Large intestine (tissue), 12 donors: ENCODE measurements at places on chromosomes 7 and 10.

DNA sequence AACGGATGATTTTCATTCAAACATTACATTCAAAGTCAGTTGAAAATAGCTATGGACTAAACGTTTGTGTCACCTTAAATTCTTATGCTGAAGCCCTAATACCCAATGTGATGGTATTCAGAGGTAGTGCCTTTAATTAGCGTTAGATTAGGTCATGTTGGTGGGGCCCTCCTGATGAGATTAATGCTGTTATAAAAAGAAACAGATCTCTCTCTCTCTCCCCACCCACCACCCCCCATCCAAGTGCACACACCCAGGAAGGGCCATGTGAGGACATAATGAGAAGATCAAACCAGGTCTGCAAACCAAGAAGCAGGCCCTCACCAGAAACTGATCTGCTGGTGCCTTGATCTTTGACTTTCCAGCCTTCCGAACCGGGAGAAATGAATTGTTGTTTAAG, 44.2 kb downstream of the ZNF438 start:
- no peak overlapping the region for H3K27ac ChIP-seq
- H3K4me3 ChIP-seq = no peak overlapping the region
- H3K4me1 ChIP-seq = no peaks in the 10 kb centered on the region
- H3K36me3 ChIP-seq = no peaks in the 10 kb centered on the region
- no peaks in the 10 kb centered on the region for H3K27me3 ChIP-seq
- DNase-seq = no peak

DNA sequence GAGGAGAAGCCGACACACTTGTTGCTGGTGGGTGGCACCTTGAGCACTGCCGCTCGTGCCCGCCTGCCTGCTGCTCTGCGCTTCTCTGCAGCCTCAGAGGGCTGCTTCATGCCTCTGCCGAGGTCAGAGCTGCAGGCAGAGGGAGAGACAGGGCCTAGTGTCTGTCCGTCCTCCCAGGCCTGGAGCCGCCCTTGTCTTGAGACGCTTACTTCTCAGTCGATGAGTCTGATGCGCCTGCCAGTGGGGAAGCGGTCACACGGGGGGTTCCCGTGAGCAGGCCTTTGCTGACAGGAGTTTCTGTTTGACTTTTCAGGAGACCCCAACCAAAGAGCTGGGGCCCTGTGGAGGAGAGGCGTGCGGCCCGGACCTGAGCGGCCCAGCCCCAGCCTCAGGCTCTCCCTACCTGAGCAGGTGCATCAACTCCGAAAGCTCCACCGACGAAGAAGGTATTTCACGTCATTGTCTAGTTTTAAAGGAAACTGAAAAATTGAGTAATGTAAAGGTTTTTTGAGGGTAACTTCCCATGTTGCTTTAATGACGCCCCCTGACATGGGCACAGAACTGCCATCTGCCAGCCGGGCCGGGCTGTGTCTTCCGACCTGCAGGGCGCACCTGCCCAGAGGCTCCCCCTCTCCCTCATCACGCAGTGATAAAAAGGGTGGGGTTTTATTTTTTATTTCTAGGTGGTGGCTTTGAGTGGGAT, 7.8 kb upstream of the BHLHA15 start:
- H3K27ac ChIP-seq = no peak overlapping the region
- DNase-seq = no peak
- no peak overlapping the region for H3K4me3 ChIP-seq
- H3K36me3 ChIP-seq = peaks cover 38% of the 10 kb centered on the region

GRCh38 chr7:98133621-98134303, 27.1 kb downstream of the LMTK2 start:
- no peaks in the 10 kb centered on the region for H3K27me3 ChIP-seq
- H3K36me3 ChIP-seq = peaks cover 12% of the 10 kb centered on the region
- DNase-seq = peak; percentile 85
- H3K27ac ChIP-seq = peak overlapping the region; percentile 90

- H3K27ac ChIP-seq = peak overlapping the region; percentile 38
- no peaks in the 10 kb centered on the region for H3K27me3 ChIP-seq
- H3K4me3 ChIP-seq = no peak overlapping the region
- H3K36me3 ChIP-seq = no peaks in the 10 kb centered on the region
- H3K4me1 ChIP-seq = no peaks in the 10 kb centered on the region
These were observed 329.3 kb downstream of the ELMO1 start for GRCh38 chr7:37119296-37119860.

- no peak overlapping the region for H3K4me3 ChIP-seq
- peaks cover 3% of the 10 kb centered on the region for H3K27me3 ChIP-seq
- H3K36me3 ChIP-seq = no peaks in the 10 kb centered on the region
- peak; percentile 71 for DNase-seq
These were observed 24.2 kb downstream of the CRTAC1 start for GRCh38 chr10:98006266-98006665.

GRCh38 chr7:2837496-2837895, 6.6 kb downstream of the GNA12 start:
- H3K4me3 ChIP-seq = no peak overlapping the region
- peaks cover 13% of the 10 kb centered on the region for H3K36me3 ChIP-seq
- no peak overlapping the region for H3K27ac ChIP-seq
- H3K27me3 ChIP-seq = no peaks in the 10 kb centered on the region
- H3K4me1 ChIP-seq = peaks cover 5% of the 10 kb centered on the region
